Activated CD8-positive, alpha-beta memory T cell treated with anti-CD3 and anti-CD28 coated beads, Interleukin-2, amount 50 U/mL, for 48 hours (primary cell): ENCODE measurements at places on chromosomes 5 and 9.

- DNase-seq = no peak
These were observed 121.0 kb downstream of the PDZD2 start for GRCh38 chr5:31759925-31760324.

DNA sequence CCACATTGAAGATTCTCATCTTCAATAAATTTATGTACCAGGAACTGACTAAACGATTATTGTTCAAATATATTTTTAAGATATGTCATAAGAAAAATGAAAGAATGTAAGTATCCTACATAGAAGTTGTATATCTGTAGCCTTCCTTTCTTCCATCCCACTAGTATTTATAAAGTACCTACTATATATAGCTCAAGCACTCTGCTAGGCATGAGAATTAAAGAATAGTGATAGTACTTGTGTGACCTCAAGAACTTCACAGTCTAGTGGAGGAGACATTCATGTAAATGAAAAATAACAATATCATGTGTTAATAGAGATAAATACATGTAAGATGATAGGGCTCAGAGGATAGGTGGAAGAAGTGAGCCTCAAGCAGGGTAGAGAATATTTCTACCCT, 201.0 kb upstream of the HMHB1 start:
- no peak for DNase-seq

GRCh38 chr5:91632871-91633270, 249.8 kb upstream of the ARRDC3 start:
- DNase-seq = no peak

DNA sequence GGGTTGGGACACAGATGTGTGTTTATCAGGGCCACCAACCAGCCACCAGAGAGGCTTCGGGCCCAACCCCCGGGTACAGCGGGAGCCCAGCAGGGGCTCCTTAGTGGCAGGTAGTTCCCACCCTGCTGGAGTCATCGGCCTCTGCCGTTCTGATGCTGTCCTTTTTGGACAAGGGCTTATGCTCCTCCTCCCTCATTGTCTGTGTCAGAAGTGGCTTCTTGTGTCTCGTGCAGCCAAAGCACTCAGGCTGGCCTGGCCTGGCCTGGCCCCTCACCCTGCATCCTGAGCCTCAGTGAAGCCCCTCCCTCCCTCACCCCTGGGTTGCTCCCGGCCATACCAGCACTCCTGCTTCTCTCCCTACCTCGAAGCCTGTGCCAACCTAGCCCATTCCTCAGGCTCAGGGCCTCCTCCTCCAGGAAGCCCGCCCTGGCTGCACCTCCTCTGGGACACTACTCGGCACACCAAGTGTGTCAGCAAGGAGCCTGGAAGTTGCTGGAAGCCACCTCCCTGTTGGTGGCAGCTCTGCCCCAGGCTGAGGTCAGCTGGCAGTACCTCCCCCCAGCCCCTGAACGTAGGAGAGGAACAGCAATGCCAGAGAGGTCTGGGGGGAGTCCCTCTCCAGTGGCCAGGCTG, 4.1 kb upstream of the UBAC1 start:
- DNase-seq = no peak

- DNase-seq = no peak
These were observed 6.5 kb downstream of the TLE1 start for GRCh38 chr9:81682797-81683196.

DNA sequence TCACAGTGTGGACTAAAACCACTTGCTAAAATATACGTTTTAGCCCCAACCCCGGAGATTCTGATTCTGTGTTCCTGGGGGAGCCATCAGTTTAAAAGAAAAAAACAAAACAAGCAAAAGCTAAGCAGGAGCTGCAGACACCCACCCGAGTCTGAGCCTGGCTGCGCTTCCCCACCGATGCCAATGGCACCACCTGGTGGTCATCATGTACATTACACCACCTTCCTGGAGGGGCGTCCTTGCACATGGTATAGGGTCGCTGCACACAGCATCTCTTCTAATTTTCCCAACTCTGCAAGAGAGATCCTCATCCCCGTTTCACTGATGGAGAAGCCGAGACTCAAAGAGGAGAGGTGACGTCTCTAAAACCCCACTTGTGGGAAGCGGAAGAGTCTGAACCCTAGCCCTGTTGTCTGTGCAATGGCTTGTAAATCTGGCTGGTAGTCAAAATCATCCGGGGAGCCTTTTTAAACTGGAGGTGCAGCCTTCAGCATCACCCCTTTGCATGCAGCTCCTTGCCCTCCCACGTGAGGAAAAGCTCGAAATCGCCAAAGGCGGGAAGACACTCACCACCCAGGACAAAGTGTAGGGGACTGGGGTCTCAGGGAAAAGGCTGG, 23.1 kb upstream of the CNOT6 start:
- DNase-seq = peak; percentile 81

GRCh38 chr5:24391816-24392215, 253.0 kb downstream of the CDH10 start:
- no peak for DNase-seq

DNA sequence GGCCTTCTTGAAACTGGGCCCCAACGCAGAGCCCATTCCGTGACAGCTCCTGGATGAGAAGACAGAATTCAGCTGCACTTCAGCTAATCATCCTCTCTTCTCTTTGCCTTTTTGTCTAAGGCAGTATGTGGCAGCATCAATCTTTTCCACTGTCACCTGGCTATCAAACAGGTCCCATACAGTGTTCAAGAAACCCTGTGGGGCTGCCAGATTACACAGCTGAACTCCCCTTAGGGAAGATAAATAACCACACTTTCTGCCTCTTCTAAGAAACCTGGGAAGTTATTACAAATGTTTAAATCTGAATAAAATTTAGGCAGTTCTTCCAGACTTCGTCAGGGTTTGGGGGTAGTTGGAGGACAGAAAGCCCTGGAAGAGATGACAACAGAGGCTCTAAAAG, 61.0 kb downstream of the SPEF2 start:
- no peak for DNase-seq

- DNase-seq = no peak
These were observed 147.8 kb downstream of the RXRA start for GRCh38 chr9:134474055-134474370.

DNA sequence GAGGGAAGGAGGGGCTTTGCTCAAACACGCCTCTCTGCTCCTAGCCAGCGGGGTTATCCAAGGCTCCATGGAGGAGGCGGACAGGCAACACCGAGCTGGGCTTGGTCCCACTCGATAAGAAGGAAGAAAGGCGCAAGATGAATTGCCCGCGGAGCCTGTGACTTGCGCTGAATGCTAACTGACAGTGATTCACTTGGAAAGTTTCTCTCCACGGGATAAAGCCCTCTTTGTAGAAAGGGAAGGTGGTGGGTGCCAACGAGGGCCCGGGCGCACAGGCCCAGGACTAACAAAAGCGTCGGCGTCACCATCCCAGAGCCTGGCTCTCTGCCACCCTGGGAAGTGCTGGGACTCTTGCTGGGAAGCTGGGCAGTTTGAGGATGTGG, 76.0 kb downstream of the VAV2 start:
- DNase-seq = no peak

DNA sequence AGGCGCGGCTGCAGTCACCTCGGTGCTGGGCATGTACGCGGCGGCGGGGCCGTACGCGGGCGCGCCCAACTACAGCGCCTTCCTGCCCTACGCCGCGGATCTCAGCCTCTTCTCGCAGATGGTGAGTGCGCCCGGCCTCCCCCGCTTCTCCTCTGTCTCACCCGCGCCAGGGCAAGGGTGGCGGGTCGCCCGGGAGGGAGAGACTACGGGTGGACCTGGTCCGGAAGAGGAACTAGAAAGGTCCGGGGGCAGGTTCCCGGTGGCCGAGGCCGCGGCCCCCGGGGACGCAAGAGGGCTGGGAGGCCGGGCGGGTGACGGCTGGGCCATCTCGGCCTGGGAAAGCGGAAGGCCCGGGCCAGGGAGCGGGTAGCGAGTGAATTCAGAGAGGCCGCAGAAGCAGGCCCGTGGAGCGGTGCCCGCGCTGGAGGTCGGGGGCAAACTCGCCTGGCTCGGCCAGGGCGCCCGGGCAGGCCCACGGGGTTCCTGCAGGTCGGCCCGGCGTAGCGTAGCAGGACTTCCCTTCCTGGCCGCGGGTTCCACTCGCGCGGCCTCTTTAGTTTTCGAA, 711 bp downstream of the IRX1 start:
- no peak for DNase-seq

GRCh38 chr5:107254214-107254901, 416.4 kb downstream of the EFNA5 start:
- no peak for DNase-seq

DNA sequence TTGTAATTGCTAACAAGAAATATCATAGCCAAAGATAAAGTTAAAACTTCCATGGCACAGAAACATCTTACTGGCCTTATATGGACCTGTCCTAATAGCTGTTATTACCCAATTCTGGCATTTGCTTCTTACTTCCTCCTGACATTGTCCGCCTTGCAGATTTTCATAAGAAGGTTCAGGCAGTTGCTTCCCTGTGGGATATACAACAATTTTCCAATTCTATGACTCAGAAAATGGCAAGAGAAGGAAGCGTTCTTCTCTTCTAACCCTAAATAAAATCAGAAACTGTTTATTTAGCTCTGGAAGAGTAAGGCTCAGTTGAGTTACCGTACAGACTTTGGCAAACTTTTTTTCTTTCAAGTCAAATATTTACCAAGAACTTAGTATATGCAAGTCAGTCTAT, 1.7 kb downstream of the PRKAA1 start:
- DNase-seq = no peak

DNA sequence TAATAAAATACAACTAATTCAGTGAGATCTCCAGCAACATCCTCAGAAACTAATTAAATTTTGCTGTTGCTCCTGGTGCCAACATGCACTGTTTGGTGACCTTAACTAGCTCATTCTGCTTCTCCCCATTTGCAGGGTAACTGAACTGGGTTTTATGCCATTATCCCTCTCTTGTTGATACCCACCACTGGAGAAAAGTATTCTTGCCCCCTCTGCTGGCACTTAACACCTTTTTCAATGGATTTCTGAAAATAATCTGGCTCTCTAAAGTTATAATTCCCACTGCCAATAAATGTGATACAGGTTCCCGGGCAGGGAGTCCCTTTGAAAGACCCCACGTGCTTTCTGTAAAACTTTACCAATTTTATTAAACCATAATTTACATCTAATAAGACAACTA, 394.3 kb downstream of the OSTF1 start:
- no peak for DNase-seq

DNA sequence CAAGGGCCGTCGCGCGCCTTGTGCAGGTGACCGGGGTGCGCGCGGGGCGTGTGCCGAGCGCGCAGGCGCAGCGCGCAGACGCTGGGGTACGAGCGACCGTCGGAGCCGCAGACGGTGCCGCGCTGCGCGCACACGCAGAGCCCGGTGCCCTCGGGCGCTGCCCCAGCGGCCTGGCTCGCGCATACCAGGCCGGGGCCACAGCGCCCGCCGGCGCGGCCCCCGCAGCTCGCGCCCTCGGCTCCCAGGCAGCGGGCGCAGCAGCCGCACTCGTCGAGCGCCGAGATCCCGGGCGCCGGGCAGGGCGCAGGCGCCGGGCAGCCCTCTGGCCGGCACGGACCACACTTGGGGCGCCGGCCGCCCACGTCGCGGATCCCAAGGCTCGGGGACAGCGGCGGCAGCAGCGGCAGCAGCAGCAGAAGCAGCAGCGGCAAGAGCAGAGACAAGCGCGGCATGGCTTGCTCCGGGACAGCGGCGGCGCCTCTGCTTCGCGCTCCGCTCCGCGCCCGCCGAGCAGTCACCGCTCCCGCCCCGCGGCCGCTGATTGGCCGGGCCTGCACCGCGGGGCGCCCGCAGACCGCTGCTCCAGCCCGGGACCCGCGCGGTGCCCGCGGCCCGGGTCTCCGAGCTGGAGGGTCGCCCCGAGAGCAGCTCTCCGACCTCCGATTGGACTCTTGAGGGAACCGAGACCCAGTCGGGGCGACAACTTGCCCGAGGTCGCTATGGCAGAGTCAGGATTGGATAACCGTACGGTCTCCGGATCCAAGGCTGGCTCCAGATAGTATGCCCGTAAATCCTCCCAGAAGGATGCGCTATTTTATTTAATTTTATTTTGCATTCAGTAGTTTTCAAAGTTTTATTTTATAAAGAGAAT, at the start of gene IGFBPL1:
Gene IGFBPL1, minus strand, starts transcription at position 482 of the 871 bp plus-strand sequence. Its CDS starts 30 bp downstream, at position 452.
- DNase-seq = no peak

GRCh38 chr5:154646745-154647113, 108.4 kb upstream of the LARP1 start:
- DNase-seq = no peak

DNA sequence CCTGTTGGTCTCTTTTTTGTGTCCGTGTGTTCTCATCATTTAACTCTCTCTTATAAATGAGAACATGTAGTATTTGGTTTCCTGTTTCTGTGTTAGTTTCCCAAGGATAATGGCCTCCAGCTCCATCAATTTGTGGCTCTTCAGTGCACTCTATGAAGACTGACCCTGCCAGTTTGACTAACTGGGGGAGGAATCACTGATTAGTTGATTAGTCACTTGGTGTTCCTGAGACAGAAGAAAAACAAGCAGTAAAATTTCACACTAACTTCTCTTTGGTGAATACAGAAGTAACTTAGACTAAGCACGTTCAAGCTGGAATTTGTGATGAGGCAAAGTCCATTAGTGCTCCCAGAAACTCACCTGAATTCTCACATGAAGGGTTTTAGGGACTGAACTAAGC, 495.8 kb upstream of the RORB start:
- DNase-seq = no peak

DNA sequence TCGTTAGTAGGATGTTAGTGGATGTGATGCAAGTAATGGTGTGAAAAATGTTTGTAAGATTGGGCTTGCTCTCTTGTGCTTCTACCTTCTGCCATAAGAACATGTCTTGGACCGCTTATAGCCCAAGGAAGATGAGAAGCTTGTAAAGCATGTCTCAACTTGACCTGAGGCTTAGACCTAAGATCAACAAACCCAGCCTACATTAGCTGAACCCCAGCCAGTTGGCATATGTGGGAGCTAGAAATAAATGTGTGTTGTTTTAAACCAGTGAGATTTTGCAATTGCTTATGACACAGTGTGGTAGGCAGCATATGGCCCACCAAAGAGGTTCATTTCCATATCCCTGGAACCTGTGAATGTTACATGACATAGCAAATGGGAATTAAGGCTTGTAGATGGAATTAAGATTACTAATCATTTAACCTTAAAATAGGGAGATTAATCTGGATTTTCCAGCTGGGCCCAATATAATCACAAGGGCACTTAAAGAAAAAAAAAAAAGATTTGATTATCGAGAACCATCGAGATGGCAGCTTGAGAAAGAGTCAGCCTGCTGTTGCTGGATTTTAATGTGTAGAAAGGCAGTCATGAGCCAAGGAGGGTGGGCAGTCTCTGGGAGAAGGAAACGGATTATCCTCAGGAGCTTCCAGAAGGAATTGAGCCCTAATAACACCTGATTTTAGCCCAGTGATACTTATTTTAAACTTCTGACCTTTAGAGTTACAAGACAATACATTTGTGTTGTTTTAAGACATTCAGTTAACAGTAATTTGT, 27.3 kb upstream of the EDIL3 start:
- no peak for DNase-seq

- DNase-seq = no peak
These were observed 79.4 kb downstream of the GAS1 start for GRCh38 chr9:86867804-86868313.

- DNase-seq = no peak
These were observed 39.8 kb downstream of the ASS1 start for GRCh38 chr9:130484362-130485072.

DNA sequence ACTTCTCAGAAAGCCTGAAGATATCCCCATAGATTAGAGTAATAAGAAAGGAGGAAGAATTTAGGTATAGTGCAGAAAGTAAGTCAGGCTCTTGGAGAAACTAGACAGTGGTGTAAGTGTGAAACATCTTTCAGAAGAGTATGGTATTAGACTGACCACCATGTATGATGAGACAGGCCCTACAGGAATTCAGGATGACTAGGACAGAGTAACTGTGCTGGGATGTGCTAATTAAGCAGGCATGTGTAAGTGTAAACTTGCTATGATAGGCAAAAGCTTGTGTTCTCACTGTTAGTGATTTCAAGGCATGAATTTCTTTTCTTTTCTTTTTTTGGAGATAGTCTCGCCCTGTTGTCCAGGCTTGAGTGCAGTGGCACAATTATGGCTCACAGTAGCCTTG, 70.8 kb downstream of the RAB24 start:
- no peak for DNase-seq
